Muscle of leg (tissue), 16 donors: ENCODE measurements at places on chromosomes 4 and X. TPM values are rescaled to one million over a fixed set of nuclear protein-coding genes. Genes with fewer than 3 reads are reported as not detected.

PPP1R2C gene
- polyA plus RNA-seq, result not detected

RHOXF2B gene
- not detected for polyA plus RNA-seq

MAGEH1 gene
- 44.0 TPM for polyA plus RNA-seq

PNMA5 gene
- not detected for polyA plus RNA-seq

GYG2 gene
- polyA plus RNA-seq, result 2.8 TPM

CENPVL2 gene
- not detected for polyA plus RNA-seq

PPBP gene
- 3.1 TPM for polyA plus RNA-seq

ZMYM3 gene
- 20.8 TPM for polyA plus RNA-seq

FAT4 gene
- polyA plus RNA-seq, result 23.2 TPM

FAM47E gene
- polyA plus RNA-seq, result 1.2 TPM

PAPSS1 gene
- polyA plus RNA-seq, result 57.6 TPM

CC2D2A gene
- polyA plus RNA-seq, result 14.3 TPM

RBM10 gene
- 42.4 TPM for polyA plus RNA-seq

USP26 gene
- polyA plus RNA-seq, result not detected

ERAS gene
- not detected for polyA plus RNA-seq

YY2 gene
- 1.6 TPM for polyA plus RNA-seq

SRPK3 gene
- polyA plus RNA-seq, result 253 TPM

ETDB gene
- not detected for polyA plus RNA-seq

SERPINA7 gene
- not detected for polyA plus RNA-seq

SLC10A4 gene
- polyA plus RNA-seq, result 0.61 TPM

ADH1A gene
- polyA plus RNA-seq, result 0.49 TPM

CT45A1 gene
- polyA plus RNA-seq, result not detected

NOCT gene
- 3.3 TPM for polyA plus RNA-seq

ODAM gene
- not detected for polyA plus RNA-seq

MAMLD1 gene
- 21.0 TPM for polyA plus RNA-seq

BEX1 gene
- 2.1 TPM for polyA plus RNA-seq

SOWAHB gene
- 0.05 TPM for polyA plus RNA-seq

CTAG2 gene
- not detected for polyA plus RNA-seq

GABRB1 gene
- 0.14 TPM for polyA plus RNA-seq

ENPEP gene
- polyA plus RNA-seq, result 26.8 TPM

S100P gene
- 1.1 TPM for polyA plus RNA-seq

RAI2 gene
- polyA plus RNA-seq, result 8.3 TPM
